ENCODE measurements at places on chromosomes 3 and 15. TPM values are rescaled to one million over a fixed set of nuclear protein-coding genes. Genes with fewer than 3 reads are reported as not detected.

Gene RTP3
- not detected for total RNA-seq

Gene ROPN1B
- 0.92 TPM for total RNA-seq

Gene KNL1
- total RNA-seq = 19.0 TPM

Gene GAP43
- not detected for total RNA-seq

Gene RAB7A
- 522 TPM for total RNA-seq

Gene ATOSA
- total RNA-seq = 21.8 TPM

Gene SMCO1
- not detected for total RNA-seq

Gene COL7A1
- total RNA-seq = 8.6 TPM

GRCh38 chr15:90948506-90948905 lies 6.2 kb upstream of the RCCD1 start:
- no peaks in the 10 kb centered on the region for H3K27me3 ChIP-seq
- H3K4me3 ChIP-seq = no peak overlapping the region
- no peaks in the 10 kb centered on the region for H3K4me1 ChIP-seq

GRCh38 chr3:71805199-71805598 lies 20.3 kb upstream of the PROK2 start:
- no peak overlapping the region for H3K27ac ChIP-seq
- H3K4me3 ChIP-seq = no peak overlapping the region
- DNase-seq = no peak
- no peaks in the 10 kb centered on the region for H3K36me3 ChIP-seq
- no peaks in the 10 kb centered on the region for H3K4me1 ChIP-seq
- peaks cover 26% of the 10 kb centered on the region for H3K27me3 ChIP-seq

- no peak overlapping the region for H3K27ac ChIP-seq
- no peaks in the 10 kb centered on the region for H3K27me3 ChIP-seq
- no peaks in the 10 kb centered on the region for H3K4me1 ChIP-seq
- no peak overlapping the region for H3K4me3 ChIP-seq
- peak; percentile 56 for DNase-seq
- peaks cover 13% of the 10 kb centered on the region for H3K36me3 ChIP-seq
These were observed 47.3 kb downstream of the EIF3J start for GRCh38 chr15:44584162-44584749.

DNA sequence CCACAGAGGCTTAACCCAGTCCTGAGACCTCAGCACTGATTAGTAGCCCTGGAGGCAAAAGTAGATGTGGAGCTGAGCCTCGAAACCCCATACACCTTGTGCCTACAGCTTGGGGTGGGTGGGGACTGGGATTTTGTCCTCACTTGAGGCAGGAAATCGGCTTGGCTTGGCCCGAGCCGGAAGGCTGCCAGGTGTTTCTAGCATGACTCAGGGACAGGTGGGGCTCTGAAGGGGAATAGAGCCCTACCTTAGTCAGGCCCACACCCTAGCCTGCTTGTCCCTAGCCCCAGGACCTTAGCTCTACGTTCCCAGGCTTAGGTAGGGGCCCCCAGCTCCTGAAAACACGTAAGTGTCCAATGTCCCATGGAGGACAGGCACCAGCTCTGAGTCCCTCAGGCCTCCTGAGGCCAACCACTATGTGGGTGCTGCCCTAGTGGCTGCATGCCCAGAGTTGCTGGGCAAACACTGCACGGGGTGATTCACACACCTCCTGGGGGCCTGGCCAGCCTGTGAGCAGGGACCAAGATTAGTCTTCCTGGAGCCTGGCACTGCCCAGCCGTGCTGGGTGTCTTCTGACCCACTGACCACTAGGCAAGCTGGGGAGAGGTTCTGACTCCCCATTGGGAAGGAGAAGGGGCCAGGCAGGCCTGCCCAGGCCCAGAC lies 3.1 kb downstream of the MST1R start:
- H3K27ac ChIP-seq = peak overlapping the region; percentile 96
- H3K4me1 ChIP-seq = peaks cover 3% of the 10 kb centered on the region
- H3K27me3 ChIP-seq = no peaks in the 10 kb centered on the region
- peaks cover 62% of the 10 kb centered on the region for H3K36me3 ChIP-seq
- peak overlapping the region; percentile 87 for H3K4me3 ChIP-seq

DNA sequence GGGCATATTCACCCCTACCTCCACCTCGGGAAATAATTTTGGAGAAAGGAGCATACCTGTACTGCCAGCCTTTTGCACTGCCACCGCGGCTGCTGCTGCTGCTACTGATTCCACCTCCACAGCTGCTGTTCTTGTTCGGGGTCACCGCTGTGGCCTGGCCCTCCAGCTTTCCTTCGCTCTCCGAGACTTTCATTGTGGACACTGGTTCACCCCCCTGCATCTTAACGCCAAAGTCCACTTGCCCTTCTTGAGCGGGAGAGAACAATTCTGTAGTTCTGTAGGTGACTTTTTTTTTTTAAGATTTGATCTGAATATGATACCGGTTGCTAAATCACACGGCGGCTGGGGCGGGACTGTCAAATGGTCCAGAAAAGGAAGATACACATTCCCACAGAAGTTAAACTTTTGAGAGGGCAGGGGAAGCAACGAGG lies 701 bp downstream of the OSBPL11 start:
- peak overlapping the region; percentile 81 for H3K27ac ChIP-seq
- H3K36me3 ChIP-seq = peaks cover 47% of the 10 kb centered on the region
- peaks cover 35% of the 10 kb centered on the region for H3K4me1 ChIP-seq

- H3K4me3 ChIP-seq = no peak overlapping the region
- no peak for DNase-seq
- peaks cover 63% of the 10 kb centered on the region for H3K36me3 ChIP-seq
- no peaks in the 10 kb centered on the region for H3K27me3 ChIP-seq
- H3K27ac ChIP-seq = no peak overlapping the region
These were observed 17.4 kb downstream of the SMAD6 start for GRCh38 chr15:66719471-66719870.

- H3K4me3 ChIP-seq = peak overlapping the region; percentile 5
- DNase-seq = peak; percentile 72
- H3K4me1 ChIP-seq = peaks cover 62% of the 10 kb centered on the region
- H3K36me3 ChIP-seq = peaks cover 40% of the 10 kb centered on the region
These were observed 62.7 kb downstream of the ASTE1 start for GRCh38 chr3:130963878-130964277.

- H3K27me3 ChIP-seq = no peaks in the 10 kb centered on the region
- H3K4me1 ChIP-seq = peaks cover 13% of the 10 kb centered on the region
- no peaks in the 10 kb centered on the region for H3K36me3 ChIP-seq
These were observed 362.3 kb downstream of the WDR72 start for GRCh38 chr15:53397041-53397616.

DNA sequence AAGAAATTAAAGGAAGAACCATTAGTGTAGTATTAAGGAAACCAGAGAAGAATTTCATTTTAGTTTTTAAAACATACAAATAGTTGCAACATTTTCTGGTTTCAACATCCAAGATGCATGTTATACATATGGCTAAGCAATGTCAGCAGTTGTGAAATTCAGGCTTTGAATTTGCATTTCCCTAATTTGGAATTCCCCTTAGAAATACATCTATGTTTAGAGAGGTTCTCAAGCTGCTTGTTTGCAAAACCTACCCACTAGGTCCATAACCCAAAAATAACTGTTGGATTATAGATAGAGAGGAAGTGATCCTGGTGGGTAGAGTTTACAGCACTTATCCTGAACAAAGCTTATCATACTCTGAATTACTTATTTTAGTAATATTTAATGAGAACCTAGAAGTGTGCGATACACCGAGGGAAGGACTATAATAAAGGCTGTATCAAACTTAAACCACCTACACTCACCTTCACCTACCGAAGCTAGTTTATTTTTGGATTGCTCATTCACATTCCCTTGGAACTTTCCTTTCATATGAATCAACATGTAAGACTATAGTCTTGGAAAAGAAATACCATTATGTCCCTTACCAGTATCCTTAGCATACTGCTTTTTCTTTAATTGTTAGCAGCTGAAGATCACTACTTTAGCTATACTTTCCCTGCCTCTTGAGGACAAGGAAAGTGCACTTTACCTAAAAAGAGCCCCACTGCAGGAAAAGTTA lies 60.6 kb downstream of the CHAC1 start:
- H3K4me1 ChIP-seq = no peaks in the 10 kb centered on the region
- H3K27me3 ChIP-seq = no peaks in the 10 kb centered on the region

- peak overlapping the region; percentile 65 for H3K27ac ChIP-seq
- no peak for DNase-seq
- no peaks in the 10 kb centered on the region for H3K27me3 ChIP-seq
- peaks cover 8% of the 10 kb centered on the region for H3K4me1 ChIP-seq
These were observed 115.7 kb upstream of the P2RY1 start for GRCh38 chr3:152719264-152719663.

- DNase-seq = no peak
- H3K36me3 ChIP-seq = peaks cover 12% of the 10 kb centered on the region
- no peaks in the 10 kb centered on the region for H3K27me3 ChIP-seq
- H3K4me3 ChIP-seq = no peak overlapping the region
- H3K27ac ChIP-seq = no peak overlapping the region
These were observed 84.0 kb upstream of the LIMD1 start for GRCh38 chr3:45510519-45510918.

DNA sequence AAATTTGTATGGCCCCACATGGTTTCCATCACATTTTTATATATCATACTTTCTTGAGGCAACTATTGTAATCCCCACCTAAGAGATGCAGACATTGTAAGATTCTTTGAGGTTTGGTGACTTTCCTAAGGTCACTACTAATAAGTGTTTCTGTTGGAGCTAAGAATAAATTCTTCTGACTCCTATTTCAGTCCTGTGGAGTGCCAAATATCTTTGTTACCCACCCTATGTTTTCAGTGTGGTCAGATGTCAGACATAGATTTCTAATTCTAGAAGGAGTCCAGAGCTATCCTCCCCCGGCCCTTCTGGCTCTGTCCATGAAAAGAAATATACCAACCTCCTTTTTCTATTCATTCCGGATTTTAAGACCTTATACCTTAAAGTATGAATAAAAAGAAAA lies 46.2 kb upstream of the FILIP1L start:
- H3K36me3 ChIP-seq = no peaks in the 10 kb centered on the region
- no peak overlapping the region for H3K27ac ChIP-seq
- no peak for DNase-seq
- peaks cover 8% of the 10 kb centered on the region for H3K4me1 ChIP-seq
- no peaks in the 10 kb centered on the region for H3K27me3 ChIP-seq

DNA sequence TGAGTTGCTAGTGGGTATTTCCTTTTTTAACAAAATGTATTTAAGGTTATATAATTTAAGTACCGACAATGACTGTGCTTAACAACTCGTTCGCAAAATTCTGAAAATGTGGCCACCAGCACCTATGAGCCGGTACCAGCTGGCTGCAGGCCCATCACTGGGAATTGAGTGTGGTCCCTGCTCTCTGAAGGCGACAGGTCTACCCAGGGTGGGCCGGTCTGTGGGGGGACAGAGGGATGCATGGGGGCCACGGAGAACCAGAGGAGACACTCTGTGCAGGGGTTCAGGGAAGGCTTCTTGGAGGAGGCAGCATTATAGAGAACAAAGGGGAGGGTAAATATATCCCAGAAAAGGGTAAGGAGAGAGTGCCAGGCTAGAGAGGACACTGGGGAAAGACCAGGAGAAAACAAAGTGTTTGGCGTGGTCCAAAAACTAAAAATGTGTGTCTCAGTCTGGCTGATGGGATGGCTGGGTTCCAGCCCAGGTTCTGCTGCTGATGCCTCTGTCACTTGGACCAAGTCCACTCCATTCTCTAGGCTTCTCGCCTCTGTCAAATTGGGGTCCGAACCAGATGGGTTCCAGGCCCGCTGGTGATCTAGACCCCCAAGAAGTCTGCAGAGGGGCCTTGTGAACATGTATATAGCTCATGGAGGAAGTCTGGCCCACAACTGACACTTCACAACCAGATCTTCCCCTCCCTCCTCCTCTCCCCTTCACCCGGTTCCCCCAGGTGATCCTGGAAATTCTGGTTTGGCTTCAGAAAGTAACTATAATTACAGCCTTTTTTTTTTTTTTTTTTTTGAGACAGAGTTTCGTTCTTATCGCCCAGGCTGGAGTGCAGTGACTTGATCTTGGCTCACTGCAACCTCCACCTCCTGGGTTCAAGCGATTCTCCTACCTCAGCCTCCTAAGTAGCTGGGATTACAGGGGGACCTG lies 10.7 kb upstream of the CYP11A1 start:
- peaks cover 49% of the 10 kb centered on the region for H3K4me1 ChIP-seq
- peak overlapping the region; percentile 2 for H3K27ac ChIP-seq
- peaks cover 5% of the 10 kb centered on the region for H3K27me3 ChIP-seq
- no peak overlapping the region for H3K4me3 ChIP-seq

DNA sequence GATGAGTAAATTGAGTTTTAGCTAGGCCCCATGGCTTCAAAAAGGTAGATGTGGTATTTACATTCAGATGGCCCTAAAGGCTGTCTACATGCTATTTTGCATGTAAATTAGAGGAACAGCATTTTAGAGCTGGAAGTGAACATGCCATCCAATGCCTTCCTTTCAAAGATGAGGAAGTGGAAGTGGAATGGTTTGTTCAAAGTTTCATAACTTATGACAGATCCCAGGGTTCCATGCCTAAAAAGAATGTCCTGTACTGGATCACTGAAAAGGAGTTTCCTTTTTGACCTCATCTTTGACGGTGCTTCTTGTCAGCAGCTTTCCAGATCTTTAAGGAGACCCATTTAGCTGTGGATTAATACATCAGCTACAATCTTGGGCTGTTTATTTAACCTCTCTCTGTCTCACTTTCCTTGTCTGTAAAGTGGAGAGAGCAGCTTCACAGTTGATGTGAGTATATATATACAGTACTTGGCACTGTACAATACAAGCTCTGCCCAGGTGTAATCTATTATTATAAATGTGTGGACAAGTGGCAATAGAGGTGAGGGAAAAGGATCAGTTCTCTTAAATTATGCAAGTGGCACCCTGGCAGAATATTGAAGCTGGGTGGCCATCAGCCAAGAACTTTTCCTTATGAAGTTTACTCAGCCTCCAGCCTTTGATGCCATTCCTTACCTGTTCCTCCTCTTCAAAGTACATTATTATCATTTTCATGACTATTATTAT lies 68.7 kb upstream of the GOLGA8B start:
- no peak for DNase-seq
- H3K27me3 ChIP-seq = peaks cover 3% of the 10 kb centered on the region
- no peaks in the 10 kb centered on the region for H3K36me3 ChIP-seq
- no peaks in the 10 kb centered on the region for H3K4me1 ChIP-seq

GRCh38 chr3:59733041-59733809 lies 683.4 kb upstream of the CFAP20DC start:
- H3K36me3 ChIP-seq = no peaks in the 10 kb centered on the region
- no peak for DNase-seq
- no peak overlapping the region for H3K4me3 ChIP-seq
- no peaks in the 10 kb centered on the region for H3K27me3 ChIP-seq
- no peak overlapping the region for H3K27ac ChIP-seq
- H3K4me1 ChIP-seq = no peaks in the 10 kb centered on the region

GRCh38 chr3:189718215-189718614 lies 87.0 kb downstream of the TP63 start:
- no peaks in the 10 kb centered on the region for H3K27me3 ChIP-seq
- H3K4me1 ChIP-seq = peaks cover 6% of the 10 kb centered on the region
- no peak for DNase-seq
- H3K4me3 ChIP-seq = no peak overlapping the region
- H3K27ac ChIP-seq = no peak overlapping the region

DNA sequence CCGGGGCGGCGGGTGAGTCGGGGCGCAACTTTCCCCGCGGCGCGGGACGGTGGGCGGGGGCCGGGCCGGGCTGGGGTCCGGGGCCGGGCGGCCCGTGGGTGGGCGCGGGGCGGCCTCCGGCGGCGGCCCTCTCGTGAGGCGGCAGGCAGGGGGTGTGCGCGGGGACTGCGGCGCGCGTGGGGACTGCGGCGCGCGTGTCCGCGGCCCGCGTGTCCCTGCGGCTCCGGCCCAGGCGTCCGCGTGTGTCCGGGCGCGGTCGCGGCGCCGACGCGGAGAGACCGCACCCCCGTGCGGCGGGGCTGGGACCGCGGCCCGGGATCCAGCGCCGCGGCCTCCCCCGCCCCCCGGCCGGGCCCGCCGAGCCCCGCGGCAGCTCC lies 349 bp downstream of the PLXNA1 start:
- H3K36me3 ChIP-seq = peaks cover 45% of the 10 kb centered on the region
- H3K27ac ChIP-seq = no peak overlapping the region
- peaks cover 25% of the 10 kb centered on the region for H3K4me1 ChIP-seq
- peaks cover 25% of the 10 kb centered on the region for H3K27me3 ChIP-seq
- peak; percentile 30 for DNase-seq

Measured in Calu3 (cell line).